ENCODE measurements at places on chromosomes 12 and 14. TPM values are rescaled to one million over a fixed set of nuclear protein-coding genes. Genes with fewer than 3 reads are reported as not detected.

The LLPH gene
- 31.0 TPM for total RNA-seq

The TMEM117 gene
- total RNA-seq: 1.3 TPM

The KCNC2 gene
- total RNA-seq: not detected

The CLEC4E gene
- not detected for total RNA-seq

The MAP3K9 gene
- 5.5 TPM for total RNA-seq

The HPD gene
- total RNA-seq: not detected

The EFCAB11 gene
- 7.1 TPM for total RNA-seq

The RTL1 gene
- not detected for total RNA-seq

The MMP19 gene
- total RNA-seq: not detected

The HOXC9 gene
- total RNA-seq: not detected

- no peak for DNase-seq
Measured at GRCh38 chr12:110821917-110822316, 24.9 kb upstream of the CCDC63 start.

GRCh38 chr14:65966188-65966587, 520.0 kb upstream of the CCDC196 start:
- DNase-seq: no peak

GRCh38 chr14:69675877-69676416, 64.6 kb downstream of the SUSD6 start:
- DNase-seq: no peak

- no peak for DNase-seq
Measured at GRCh38 chr12:34599530-34600513, 577.5 kb downstream of the ALG10 start.

DNA sequence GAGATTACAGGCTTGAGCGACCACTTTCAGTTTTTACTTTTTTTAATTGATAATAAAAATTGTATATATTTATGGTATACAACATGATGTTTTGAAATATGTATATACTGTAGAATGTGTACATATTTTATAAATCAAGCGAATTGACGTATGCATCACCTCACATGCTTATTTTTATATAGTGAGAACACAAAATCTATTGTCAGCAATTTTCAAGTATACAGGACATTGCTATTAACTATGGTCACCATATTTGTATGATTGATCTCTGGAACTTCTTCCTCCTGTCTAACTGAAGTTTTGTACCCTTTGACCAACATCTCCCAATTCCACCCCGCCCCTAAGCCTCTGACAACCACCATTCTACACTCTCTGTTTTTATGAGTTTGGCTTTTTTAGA, 56.3 kb upstream of the KICS2 start:
- no peak for DNase-seq

- DNase-seq: no peak
Measured at GRCh38 chr12:74449872-74450271, 87.8 kb upstream of the ATXN7L3B start.

- no peak for DNase-seq
Measured at GRCh38 chr14:66140213-66140918, 345.8 kb upstream of the CCDC196 start.

DNA sequence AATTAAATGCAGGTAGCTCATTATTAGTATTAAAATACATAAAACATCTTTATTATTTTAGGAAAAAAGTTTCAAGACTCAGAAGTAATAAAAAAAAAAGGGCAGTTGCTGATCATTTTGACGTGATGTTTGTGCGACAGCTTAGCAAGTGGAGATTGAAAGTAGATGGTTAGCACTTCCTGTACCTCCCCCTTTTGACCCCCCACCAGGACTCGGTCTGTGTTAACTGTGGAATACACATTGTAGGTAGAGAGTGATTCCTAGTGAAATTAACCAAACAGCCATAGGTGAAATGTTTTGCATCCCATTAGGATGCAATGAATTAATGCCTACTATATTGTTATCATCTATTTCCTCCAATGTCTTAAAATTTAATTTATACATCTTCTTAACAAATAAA, 120.8 kb downstream of the SLC5A8 start:
- DNase-seq: no peak

DNA sequence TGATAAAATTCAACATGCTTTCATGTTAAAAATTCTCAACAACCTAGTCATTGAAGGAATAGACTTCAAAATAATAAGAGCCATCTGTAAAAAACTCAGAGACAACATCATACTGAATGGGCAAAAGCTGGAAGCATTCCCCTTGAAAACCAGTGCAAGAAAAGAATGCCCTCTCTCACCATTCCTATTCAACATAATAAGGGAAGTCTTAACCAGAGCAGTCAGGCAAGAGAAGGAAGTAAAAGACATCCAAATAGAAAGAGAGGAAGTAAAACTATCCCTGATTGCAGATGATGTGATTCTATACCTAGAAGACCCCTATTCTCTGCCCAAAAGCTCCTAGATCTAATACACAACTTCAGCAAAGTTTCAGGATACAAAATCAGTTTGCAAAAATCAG, 52.9 kb downstream of the APOBEC1 start:
- no peak for DNase-seq

- no peak for DNase-seq
Measured at GRCh38 chr12:2489275-2489674, 305.5 kb upstream of the FKBP4 start.

DNA sequence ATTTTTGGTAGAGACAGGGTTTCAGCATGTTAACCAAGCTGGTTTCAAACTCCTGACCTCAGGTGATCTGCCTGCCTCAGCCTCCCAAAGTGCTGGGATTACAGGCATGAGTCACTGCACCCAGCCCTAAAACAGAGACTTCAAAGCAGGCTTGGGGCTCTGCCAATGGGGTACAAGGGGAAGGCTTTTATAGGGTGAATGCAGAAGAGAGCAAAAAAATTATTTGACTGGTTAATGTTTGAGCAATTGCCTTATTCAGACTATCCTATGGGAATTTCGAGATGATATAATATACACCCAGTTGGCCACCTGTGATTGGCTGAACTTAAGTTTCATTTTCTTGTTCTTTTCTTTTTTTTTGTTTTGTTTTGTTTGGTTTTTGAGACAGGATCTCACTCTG, 31.5 kb upstream of the ACTN1 start:
- DNase-seq: no peak

DNA sequence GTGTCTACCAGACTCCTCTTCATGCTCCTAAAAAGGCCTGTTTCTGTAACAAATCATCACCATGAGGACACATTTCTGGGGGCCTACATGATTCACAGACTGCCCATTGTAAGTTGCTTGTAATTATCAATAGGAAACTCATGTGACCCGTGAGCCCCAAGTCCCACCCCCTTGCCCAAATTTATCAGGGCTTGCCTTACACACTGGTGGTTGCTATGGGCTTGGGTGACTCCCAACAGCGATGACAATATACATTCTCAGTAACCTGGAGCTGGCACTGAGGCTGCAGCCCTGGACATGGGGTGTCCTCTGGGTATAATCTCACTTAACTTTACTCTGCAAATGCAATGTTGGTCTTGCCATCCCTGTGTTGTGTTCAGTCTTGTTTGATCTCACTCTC, 149.2 kb downstream of the NRXN3 start:
- no peak for DNase-seq

- no peak for DNase-seq
Measured at GRCh38 chr12:104218935-104219334, 3.4 kb downstream of the TXNRD1 start.

GRCh38 chr14:68862954-68863594, 70.2 kb upstream of the ZFP36L1 start:
- peak; percentile 53 for DNase-seq

GRCh38 chr14:69574954-69575295, 254 bp upstream of the CCDC177 start:
- DNase-seq: no peak

GRCh38 chr12:96143827-96144565, 50.2 kb upstream of the ELK3 start:
- no peak for DNase-seq

DNA sequence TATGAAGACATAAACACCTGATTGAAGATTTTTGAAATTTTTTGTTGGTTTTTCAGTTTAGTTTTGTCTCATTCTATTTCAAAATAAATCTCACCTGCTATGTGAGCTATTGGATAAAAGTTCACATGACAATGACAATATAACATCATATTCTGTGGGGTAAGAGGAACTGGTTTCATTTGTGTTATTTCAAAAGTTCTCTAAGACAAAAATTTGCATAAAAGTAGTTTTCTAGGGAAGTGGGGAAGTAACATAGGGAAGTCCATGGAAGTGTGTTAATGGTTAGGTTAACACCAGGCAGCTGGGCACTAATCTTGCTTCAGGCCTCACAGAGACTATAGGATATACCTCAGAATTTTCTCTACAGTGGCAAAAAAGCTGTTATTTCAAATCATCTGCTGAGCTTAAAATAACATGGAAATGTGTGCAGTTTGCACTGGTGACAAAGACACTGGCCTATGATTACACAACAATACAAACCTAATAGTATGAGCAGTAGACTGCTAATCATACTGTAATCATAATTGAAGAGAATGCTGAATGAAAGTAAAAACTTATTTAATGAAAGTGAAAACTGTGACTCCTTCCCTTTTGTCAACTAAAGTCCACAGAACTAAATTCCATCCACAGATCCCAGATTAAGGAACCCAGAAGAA, 710.6 kb upstream of the TMEM132C start:
- DNase-seq: no peak

DNA sequence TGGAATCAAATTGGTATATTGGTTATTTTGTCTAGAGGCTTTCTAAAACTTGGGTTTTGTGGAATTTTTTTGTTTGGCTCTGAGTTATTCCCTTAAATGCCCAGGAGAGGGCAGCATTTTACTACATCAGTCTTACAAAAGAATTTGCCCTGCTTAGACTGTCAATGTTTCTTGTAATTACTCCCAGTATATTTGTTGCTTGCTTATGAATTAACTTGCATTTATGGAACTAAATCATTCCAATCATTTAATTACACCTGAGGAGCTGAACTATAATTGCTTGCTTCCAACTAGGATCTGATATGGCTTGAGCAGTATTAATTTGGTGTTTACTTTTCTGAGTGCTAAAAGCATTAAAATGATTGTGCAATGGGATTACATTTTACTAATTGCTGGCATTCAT, 48.7 kb downstream of the MIPOL1 start:
- DNase-seq: no peak

- DNase-seq: no peak
Measured at GRCh38 chr12:76633415-76633814, 73.8 kb upstream of the OSBPL8 start.

DNA sequence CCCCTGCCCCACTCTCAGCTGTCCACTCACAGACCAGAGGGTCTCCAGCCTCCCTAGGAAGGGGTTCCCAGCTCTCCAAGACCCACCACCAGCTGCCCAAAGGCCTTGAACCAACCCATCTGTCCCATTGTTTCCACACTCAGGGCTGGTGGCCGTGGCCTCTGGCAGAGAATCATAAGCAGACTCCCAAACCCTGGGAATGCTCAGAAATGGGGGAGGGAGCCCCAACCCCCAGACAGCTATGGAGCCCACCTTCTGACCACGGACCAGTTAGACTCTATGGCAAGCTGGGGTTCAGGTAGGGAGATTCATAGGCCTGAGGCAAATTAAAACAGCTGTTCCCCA, 280.0 kb downstream of the DPF3 start:
- no peak for DNase-seq

GRCh38 chr14:96065661-96066459, 26.7 kb downstream of the C14orf132 start:
- DNase-seq: no peak

GRCh38 chr14:96125536-96125935, 79.1 kb upstream of the BDKRB2 start:
- no peak for DNase-seq

GRCh38 chr14:53183611-53184010, 30.5 kb upstream of the DDHD1 start:
- no peak for DNase-seq

- DNase-seq: no peak
Measured at GRCh38 chr14:77763316-77763715, 2.4 kb upstream of the SNW1 start.

GRCh38 chr14:87971010-87971409, 22.0 kb downstream of the GALC start:
- DNase-seq: no peak

DNA sequence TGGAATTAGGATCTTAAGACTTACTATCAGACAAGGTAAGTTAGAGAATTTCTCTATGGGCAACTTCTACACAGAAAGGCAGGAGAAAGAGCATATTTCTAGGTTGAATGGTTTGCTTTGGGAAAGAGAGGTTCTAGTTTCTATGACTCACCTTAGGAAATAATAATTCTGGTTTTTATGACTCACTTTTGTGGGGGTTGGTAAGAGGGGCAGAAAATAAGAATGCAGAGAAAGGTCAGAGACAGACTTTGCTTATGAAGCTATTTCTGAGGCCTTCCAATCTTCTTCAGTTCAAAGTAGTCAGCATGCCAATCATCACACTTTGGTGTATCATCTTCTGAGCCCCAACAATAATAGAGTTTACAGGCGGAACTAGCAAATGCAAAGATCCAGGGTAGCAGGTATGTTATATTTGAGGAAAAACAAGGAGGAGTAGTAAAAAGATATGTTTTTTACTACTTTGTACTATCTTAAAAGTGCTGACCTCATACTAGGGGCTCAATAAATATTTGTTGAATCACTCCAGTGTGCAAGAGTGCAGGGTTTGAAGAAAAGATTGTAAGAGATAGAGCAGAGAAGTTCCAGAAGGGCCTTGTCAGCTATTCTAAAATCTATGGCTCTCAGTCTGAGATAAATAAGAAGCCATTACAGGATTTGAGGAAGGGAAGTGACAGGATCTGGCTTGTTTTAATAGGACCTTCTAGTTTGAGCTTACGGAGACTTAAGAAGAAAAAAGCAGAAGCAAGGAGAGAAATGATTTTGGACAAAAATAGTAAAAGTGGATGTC, 56.7 kb upstream of the LRFN5 start:
- DNase-seq: no peak

- DNase-seq: no peak
Measured at GRCh38 chr12:122413516-122414404, 8.7 kb downstream of the CLIP1 start.

Measured in activated T-helper 2 cell treated with anti-CD3 and anti-CD28 coated beads, Interferon-gamma antibody, Interleukin-2, Interleukin-4, amounts not matched to agents 10 μg/mL and 5 μg/mL and 100 μg/mL, durations not matched to agents 14 hours and 24 hours and 36 hours (primary cell).